ENCODE measurements at places on chromosomes 13 and 19.

DNA sequence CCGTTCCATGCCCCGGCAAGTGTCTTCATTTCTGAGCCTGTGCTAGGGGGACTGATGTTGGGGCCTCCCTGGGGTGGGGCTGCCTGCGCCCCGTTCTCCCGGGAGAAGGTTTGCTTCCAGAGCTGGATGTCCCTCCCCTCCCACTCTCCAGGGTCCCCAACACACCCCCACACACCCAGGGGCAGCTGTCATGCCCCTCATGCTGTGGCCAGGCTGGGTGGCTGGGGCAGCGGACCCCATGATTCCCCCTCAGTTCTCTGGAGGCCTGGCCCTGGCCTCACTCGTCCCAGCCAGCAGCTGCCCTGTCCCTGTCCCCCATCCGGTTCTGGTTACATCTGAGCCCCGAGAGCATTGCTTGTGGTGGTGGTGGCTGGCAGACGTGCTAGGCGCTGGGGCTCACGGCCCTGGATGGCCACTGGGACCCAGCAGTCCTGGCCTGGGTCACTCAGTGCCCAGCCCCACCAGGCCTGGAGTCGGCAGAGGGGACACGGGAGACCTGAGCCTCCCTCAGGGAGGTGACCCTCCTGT is 184.8 kb downstream of the KDM4B start:
- DNase-seq = no peak

DNA sequence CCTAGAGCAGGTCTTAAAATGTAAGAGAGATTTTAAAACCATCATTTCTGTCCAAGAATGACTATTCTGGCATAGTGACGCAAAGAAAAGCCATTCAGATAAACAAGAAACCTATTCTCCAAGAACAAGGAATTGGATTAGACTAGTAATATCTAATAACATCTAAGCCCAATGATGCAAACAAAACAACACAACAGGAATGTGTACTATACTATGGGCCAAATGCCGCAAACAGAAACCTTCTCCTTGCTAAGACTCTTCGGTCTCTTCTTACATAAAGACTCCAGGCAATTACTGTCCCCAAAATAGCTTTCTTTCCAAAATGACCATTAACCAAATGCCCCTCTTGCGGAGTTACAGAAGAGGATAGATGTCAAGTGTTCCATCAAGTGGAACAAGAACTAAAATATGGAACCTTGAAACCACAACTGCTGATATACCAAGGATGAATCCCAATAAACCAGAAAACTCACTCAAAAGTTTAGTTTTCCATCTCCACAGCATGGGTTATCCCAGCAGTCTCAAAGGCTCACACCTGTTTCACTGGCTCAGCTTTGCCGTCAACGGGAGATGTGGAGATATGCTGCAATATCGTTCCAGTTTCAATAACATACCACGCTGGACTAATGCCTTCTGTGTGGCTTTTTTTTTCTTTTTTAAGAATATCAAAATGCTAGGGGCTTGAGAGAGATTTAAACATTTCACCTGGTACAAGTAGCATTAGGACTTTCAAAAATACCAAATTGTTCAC is 76.2 kb downstream of the FOXO1 start:
- DNase-seq = no peak

DNA sequence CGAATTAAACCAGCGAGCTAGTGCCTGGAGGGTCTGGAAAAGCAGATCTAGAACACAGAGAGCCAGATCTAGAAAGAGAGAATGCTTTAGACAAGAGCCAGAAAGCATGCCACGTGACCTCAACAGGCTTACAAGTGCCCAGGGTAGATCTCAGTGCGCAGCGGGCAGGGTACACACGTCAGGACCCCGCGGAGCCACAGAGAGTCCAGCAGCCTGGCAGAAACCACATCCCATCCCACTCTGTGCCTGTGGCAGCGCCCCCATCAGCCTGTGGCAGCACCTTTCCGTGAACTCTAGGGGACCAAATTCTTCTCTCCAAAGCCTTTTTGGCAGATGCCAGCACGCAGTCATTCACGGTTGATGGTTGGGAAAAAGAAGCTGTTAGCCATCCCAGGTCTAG is 5.9 kb downstream of the ARHGEF1 start:
- DNase-seq = no peak

- DNase-seq = no peak
Measured at GRCh38 chr13:76641056-76641455, 245.1 kb downstream of the KCTD12 start.

GRCh38 chr13:105291987-105292386 is 1243.5 kb downstream of the EFNB2 start:
- DNase-seq = no peak

- no peak for DNase-seq
Measured at GRCh38 chr13:79782541-79783205, 301.7 kb downstream of the NDFIP2 start.

- DNase-seq = no peak
Measured at GRCh38 chr13:91574766-91575165, 176.3 kb downstream of the GPC5 start.

DNA sequence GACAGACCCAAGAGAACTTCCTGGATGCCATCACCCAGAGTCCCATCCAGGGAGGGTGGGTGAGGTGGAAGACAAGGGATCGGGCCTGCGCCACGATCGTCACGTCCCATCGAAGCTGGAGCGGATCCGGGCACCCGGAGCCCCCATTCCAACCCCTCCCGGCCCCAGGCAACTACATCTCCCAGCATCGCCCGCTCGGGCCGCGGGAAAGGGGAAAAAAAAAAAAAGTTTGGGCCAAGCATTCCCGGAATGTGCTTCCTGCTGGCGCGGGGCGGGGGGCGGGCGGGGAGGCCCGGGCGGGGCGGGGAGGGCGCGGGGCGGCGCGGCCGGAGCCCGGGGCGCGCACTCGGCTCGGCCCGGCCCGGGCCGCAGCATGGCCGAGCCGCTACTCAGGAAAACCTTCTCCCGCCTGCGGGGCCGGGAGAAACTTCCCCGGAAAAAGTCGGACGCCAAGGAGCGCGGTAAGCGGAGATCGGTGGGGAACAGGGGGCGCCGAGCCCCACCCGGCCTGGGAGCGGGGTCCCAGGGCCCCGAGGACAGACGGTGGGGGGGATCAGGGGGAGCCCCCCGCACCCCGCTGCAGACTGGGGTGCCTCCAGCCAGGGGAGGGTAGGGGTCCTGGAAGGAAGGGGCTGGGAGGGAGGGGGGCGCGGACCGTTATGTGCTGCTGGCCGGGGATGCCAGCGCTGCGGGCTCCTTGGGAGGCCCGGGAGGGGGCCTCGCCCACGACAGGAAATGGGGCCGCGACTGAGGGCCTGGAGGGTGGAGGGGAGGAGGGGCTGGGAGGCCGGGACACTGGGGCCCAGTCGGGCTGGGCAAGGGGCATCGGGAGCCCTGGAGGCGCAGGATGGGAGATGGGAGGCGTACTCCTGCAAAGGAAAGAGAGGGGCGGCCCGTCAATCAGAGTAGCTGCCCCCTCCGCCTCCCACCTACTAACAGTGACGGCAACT is at the start of gene SYDE1:
SYDE1 (plus strand) TSS at position 341 of the 950 bp plus-strand sequence; CDS start at position 374, 33 bp downstream.
- no peak for DNase-seq

DNA sequence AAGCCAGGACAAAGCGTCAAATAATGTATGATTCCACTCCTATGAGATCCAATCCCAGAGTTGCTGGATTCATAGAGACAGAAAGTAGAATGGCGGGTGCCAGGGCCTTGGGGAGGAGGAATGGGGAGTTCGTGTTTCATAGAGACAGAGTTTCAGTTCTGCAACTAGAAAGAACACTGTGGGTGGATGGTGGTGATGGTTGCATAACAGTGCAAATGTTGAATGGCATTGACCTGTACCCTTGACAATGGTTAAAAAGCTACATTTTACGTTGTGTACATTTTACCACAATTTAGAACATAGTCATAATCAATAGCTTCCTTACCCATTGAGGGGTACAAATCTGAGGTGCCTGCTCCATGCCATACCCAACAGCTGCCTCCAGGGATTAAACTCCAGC is 33.4 kb downstream of the MBD3L2B start:
- DNase-seq = no peak

GRCh38 chr13:68257111-68257842 is 1027.1 kb upstream of the PCDH9 start:
- DNase-seq = no peak

DNA sequence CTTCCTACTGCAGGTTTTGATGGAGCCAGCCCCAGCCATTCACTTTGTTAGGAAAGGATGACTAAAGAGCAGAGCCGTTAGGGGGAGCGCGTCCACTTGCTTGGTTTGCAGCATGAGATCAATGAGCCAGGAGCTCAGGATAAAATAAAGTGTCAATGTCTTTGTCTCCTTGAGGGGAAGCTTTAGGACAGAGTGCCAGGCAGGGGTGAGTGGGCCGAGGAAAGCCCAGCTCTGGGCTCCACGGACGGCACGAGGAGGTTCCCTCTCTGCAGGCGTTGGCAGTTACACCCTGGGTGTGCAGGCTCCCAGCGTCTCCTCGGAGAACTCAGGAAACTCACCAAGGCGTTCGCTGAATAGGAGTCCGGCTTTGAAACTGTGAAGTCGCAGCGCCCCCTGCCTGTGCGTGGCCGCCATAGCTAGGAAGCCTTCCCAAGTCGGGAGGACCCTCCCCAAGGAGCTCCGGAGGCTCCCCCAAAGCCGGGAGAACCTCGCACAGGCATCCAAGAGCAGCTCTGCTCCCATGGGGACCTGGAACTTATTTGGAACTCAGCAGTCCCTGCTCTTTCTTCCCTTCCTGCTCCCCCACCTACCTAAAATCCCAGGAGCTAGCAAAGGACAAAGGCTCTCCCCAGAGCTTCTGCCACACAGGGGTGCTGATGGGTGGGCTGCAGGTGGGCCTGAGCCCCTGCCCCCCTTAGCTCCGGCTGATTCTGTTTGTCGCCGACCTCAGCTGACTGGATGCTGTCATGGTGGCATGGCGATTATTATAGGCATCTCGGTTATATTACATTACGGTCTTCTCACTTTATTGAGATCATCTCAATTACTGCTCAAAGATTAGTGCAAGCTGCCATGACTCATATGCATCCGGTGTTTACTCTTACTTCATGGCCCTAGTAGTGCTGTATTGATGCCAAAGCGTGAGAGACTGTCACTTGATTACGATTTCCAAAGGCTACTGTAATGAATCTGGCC is 34.4 kb downstream of the GSX1 start:
- peak; percentile 25 for DNase-seq

GRCh38 chr13:103282571-103283450 is 216.6 kb upstream of the SLC10A2 start:
- no peak for DNase-seq

DNA sequence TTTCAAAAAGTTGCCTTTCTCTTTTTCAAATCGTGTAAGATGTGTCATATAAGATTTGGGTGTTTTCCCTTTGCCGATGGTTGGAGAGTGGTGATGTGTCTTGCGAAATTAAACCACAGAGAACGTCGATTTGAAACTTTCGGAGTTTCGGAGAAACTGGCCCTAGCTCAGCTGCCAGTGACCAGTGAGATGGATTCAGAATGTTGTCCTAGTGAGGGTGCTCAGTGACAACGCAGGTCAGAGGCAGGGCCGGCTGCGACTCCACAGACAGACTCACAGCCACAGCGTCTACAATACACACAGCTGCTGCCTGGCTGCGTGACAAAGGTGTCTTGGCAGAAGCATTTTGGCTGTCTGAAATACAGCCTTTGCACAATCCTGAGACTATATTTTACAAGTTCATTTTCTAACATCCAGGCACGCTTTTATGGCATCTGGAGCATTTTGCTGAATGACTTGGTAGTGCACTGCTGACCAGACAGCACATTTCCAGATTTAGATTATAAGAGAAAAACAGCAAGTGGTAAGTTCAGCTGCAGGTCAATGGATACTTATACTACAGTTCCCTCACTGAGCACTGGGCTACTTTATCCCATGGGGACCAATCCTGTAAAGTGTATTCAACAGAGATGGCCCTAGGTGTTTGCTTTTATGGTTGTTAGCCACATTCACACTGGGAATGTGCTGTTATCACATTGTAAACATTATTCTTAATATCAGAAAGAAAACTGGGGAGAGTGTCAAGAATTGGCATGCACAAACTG is 207.5 kb downstream of the KCNRG start:
- no peak for DNase-seq

- no peak for DNase-seq
Measured at GRCh38 chr19:51325161-51325976, 13.9 kb downstream of the IGLON5 start.

DNA sequence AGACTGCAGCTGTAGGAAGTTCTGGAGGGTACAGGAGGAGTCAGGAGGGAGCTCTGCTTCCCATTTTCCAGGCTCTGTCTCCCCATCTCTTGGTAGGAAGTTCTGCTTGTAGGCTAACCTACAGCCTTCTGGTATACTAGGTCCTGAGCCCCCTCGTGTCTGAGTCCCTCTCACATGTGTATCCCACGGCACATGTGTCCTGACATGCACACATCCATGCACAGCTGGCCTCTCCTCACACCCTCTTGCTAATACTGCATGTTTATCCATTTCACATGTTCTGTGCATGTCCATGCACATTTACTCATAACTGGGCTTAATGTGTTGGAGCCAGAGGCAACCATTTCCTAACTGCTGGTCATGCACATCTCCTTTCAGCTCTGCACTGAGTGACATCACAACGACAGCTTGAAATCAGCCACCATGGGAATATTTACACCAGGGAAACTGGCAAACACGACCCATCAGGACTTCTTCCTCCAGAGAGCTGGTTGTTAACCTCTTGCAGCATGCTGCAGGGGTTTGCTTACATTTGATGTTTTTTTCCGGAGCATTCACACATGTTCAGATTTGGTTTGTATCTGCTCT is 3.0 kb downstream of the CD209 start:
- DNase-seq = no peak

GRCh38 chr19:18762125-18763023 is 28.7 kb downstream of the COMP start:
- DNase-seq = no peak

GRCh38 chr13:108230377-108230776 is 12.2 kb downstream of the ABHD13 start:
- no peak for DNase-seq

- no peak for DNase-seq
Measured at GRCh38 chr19:11708457-11708856, 30.3 kb downstream of the ZNF823 start.

DNA sequence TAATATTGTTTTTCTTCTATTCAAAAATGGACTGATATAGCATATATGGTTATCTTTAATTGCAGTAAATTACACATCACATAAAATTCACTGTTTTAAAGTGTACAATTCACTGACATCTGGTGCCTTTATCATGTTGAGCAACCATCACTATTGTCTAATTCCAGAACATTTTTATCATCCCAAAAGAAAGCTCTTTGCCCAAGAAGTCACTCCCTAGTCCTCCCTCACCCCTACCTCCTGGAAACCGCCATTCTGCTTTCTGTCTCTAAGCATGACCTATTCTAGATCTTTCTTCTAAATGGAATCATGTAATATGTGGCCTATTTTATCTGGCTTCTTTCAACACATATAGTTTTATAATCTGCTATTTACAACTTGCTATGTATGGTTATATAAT is 525.6 kb downstream of the DCT start:
- DNase-seq = no peak

GRCh38 chr19:8257052-8257443 is 47.9 kb downstream of the CERS4 start:
- DNase-seq = no peak

DNA sequence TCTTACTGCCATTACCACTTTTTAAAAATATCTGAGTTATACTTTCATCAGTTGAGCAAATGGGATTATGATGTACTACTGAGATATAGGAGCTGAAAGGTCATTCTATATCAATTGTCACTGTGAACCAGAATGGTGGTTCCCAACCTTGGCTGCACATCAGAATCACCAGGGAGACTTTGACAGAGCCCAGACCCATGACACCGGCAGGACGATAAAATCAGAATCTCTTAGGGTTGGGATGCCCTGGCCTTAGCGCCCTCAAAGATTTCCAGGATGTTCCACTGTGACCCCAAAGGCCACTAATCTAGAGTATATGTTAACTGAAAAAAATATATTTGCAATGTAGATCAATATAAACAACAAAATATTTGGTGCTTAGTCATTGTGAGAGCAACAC is 355.1 kb downstream of the LIG4 start:
- no peak for DNase-seq

GRCh38 chr13:109922518-109922917 is 136.1 kb upstream of the IRS2 start:
- no peak for DNase-seq

All from stimulated activated CD8-positive, alpha-beta memory T cell treated with anti-CD3 and anti-CD28 coated beads, Interleukin-2, amount 100 ng/mL, for 1 hour (primary cell).